WTC11 (cell line): ENCODE measurements at places on chromosomes 11 and 22.

- no peak overlapping the region for H3K4me3 ChIP-seq
- H3K4me1 ChIP-seq, result no peaks in the 10 kb centered on the region
- no peak overlapping the region for H3K27ac ChIP-seq
- H3K27me3 ChIP-seq, result peaks cover 4% of the 10 kb centered on the region; the same call in 1 of the 2 replicates
Observed at GRCh38 chr11:119134389-119134978, 13.1 kb downstream of the HINFP start.

DNA sequence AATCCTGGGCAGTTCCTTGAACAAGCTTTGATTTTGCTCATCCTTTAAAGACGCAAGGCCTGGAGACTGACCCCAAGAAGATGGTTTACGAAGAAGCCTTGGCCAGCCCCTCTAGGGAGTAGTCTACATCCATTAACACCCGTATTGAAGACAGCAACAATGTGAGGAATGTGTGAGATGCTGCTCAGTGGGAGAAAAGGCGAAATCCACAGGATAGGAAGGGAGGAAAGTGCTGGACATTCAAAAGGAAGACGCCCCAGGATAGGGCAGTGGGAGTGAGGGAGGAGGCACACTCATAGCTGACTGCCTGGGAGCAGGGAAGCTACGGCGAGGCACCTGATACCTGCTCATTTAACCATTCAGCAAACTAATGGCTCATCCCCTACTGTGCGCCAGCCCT is 114.1 kb downstream of the RRAS2 start:
- H3K27me3 ChIP-seq, result no peaks in the 10 kb centered on the region
- no peaks in the 10 kb centered on the region for H3K36me3 ChIP-seq
- H3K4me1 ChIP-seq, result peaks cover 28% of the 10 kb centered on the region
- H3K27ac ChIP-seq, result no peak overlapping the region
- H3K4me3 ChIP-seq, result no peak overlapping the region

- no peak for DNase-seq
- H3K27me3 ChIP-seq, result no peaks in the 10 kb centered on the region
- no peaks in the 10 kb centered on the region for H3K4me1 ChIP-seq
- no peak overlapping the region for H3K4me3 ChIP-seq
- peaks cover 5% of the 10 kb centered on the region for H3K36me3 ChIP-seq
Observed at GRCh38 chr11:62217191-62217748, 8.8 kb downstream of the SCGB2A1 start.

- no peak for DNase-seq
- H3K4me3 ChIP-seq, result no peak overlapping the region
Observed at GRCh38 chr11:80831374-80831773, 1390.5 kb upstream of the TENM4 start.

- H3K27me3 ChIP-seq, result peaks cover 3% of the 10 kb centered on the region
- DNase-seq, result peak; percentile 82
- H3K27ac ChIP-seq, result peak overlapping the region; percentile 87; the same call in 1 of the 2 replicates
- no peaks in the 10 kb centered on the region for H3K4me1 ChIP-seq
Observed at GRCh38 chr11:877565-877964, 33.0 kb downstream of the CHID1 start.
